ENCODE measurements at places on chromosomes 3 and 15. TPM values are rescaled to one million over a fixed set of nuclear protein-coding genes. Genes with fewer than 3 reads are reported as not detected.

Gene SEMA6D
- total RNA-seq: 45.3 TPM

- H3K4me1 ChIP-seq: peaks cover 28% of the 10 kb centered on the region
- DNase-seq: no peak
- H3K27ac ChIP-seq: peak overlapping the region; percentile 44
- no peaks in the 10 kb centered on the region for H3K36me3 ChIP-seq
Observed at GRCh38 chr3:71055257-71056001, 528.1 kb downstream of the FOXP1 start.

DNA sequence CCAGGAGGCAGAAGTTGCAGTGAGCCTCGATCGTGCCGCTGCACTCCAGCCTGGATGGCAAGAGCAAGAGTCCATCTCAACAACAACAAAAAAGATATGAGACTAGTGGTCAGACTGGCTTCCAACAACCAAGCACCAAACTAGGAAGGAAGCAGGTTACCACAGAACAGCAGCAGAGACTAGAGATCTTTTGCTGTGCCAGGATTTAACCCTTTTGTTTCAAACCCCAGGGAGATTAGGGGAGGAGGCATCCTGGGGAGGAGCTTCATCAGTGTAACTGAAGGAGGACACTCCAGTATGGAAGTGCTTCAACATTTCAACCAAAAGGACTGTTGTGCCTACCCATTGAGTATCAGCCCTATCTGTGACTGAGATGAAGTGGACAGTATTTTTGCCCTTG lies 240.3 kb downstream of the ZIC1 start:
- no peaks in the 10 kb centered on the region for H3K4me1 ChIP-seq
- no peak overlapping the region for H3K27ac ChIP-seq
- no peaks in the 10 kb centered on the region for H3K36me3 ChIP-seq

DNA sequence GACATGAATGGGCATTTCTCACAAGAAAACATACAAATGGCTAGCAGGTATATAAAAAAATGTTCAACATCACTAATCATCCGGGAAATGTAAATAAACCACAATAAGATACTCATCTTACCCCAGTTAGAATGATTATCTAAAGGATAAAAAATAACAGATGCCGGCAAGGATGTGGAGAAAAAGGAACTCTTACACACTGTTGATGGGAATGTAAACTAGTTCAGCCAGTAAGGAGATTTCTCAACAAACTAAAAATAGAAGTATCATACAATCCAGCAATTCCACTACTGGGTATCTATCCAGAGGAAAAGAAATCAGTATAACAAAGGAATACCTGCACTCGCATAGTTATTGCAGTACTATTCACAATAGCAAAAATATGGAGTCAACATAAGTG lies 124.2 kb downstream of the SATB1 start:
- no peaks in the 10 kb centered on the region for H3K36me3 ChIP-seq
- H3K27ac ChIP-seq: no peak overlapping the region
- no peak overlapping the region for H3K4me3 ChIP-seq
- H3K27me3 ChIP-seq: no peaks in the 10 kb centered on the region
- H3K4me1 ChIP-seq: no peaks in the 10 kb centered on the region
- DNase-seq: no peak

Gene C3orf22
- total RNA-seq: not detected

DNA sequence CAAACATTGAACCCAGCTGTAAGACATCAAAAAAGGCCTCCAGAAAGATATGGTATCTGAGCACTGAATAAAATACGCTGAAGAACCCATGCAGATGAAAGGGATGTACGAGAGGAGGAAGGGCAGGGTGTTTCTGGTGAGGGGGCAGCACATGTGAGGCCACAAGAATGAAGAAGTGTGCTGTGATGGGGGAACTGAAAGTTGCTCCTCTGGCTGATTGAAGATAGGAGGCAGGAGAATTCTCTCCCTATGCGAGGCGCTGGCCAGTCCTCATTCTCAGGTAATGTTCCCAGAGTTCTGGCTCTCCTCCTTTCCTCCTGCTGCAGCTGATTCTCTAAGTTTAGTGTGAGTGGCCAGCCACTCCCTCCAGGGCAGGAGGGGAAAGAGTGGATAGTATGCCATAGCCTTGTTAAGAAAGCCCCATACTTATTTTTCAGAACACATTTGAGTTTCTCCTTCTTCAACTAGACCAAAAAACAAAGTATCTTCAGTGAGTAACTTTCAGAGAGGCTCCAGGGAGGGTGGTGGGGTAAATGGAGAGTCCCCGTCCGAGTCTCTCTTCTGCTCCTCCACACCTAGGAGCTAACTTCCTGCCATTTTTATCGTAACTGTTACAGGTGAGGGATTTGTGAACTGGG lies 26.9 kb upstream of the MYO1E start:
- H3K27me3 ChIP-seq: no peaks in the 10 kb centered on the region
- H3K36me3 ChIP-seq: no peaks in the 10 kb centered on the region
- DNase-seq: no peak
- no peaks in the 10 kb centered on the region for H3K4me1 ChIP-seq

Gene KBTBD13
- 0.07 TPM for total RNA-seq

Gene TRIM59
- 1.6 TPM for total RNA-seq

DNA sequence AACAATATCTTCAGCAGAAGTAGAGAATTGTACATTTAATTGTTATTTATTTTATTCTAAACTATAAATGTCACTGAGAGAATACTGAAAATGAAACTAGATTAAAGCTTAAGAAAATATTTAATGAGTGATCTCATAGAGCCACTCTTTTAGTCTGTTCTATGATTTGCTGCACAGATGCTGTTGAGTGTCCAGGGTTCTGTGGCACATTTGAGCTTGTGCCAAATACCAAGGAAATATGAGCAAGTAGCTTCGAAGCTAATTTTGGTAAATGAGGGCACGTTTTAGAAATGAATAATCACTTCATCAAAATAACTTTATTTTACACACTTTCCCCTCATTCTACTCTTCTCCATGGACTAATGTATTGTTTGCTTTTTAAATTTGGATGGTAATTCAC lies 53.6 kb upstream of the THRB start:
- H3K27ac ChIP-seq: no peak overlapping the region
- H3K4me1 ChIP-seq: no peaks in the 10 kb centered on the region
- no peaks in the 10 kb centered on the region for H3K36me3 ChIP-seq
- no peaks in the 10 kb centered on the region for H3K27me3 ChIP-seq

Gene RARRES1
- total RNA-seq: 283 TPM

DNA sequence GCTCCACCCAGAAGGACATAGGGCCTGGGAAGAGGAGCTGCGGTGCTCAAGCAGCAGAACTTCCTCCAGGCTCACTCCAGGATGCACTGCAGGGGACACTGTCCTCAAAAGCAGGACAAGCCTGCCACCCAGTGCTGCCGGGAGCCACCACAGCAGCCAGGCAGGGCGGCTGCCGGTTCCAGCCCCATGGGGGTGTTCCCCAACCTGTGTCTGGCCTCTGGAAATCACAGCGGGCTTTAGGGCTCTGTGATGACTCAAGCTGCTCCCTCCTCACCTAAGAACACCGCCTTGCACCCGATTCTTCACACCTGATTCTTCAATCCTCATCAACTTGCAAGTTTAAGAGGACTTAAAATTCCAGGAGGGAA lies 71.9 kb upstream of the SLC6A11 start:
- H3K36me3 ChIP-seq: no peaks in the 10 kb centered on the region
- no peaks in the 10 kb centered on the region for H3K27me3 ChIP-seq
- no peak overlapping the region for H3K27ac ChIP-seq
- no peak for DNase-seq

GRCh38 chr15:98758224-98758623 lies 109.9 kb downstream of the IGF1R start:
- no peak overlapping the region for H3K4me3 ChIP-seq
- peaks cover 15% of the 10 kb centered on the region for H3K4me1 ChIP-seq
- H3K27ac ChIP-seq: no peak overlapping the region
- H3K27me3 ChIP-seq: no peaks in the 10 kb centered on the region

DNA sequence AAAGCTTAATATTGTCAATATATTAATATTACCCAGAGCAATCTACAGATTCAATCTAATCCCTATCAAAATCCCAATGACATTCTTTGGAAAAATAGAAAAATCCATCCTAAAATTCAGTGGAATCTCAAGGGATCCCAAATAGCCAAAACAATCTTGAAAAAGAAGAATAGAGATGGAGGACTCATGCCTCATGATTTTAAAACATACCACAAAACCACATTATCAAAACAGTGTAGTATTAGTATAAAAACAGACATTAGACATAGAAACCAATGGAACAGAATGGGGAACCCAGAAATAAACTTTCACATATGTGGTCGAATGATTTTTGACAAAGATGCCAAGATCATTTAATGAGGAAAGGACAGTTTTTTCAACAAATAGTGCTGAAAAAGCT lies 14.6 kb downstream of the NEK4 start:
- no peaks in the 10 kb centered on the region for H3K4me1 ChIP-seq
- H3K27ac ChIP-seq: no peak overlapping the region
- no peaks in the 10 kb centered on the region for H3K36me3 ChIP-seq
- H3K27me3 ChIP-seq: no peaks in the 10 kb centered on the region

GRCh38 chr3:139364549-139364948 lies 20.7 kb downstream of the MRPS22 start:
- no peak overlapping the region for H3K4me3 ChIP-seq
- no peaks in the 10 kb centered on the region for H3K36me3 ChIP-seq
- DNase-seq: no peak
- H3K27ac ChIP-seq: no peak overlapping the region
- H3K27me3 ChIP-seq: no peaks in the 10 kb centered on the region

DNA sequence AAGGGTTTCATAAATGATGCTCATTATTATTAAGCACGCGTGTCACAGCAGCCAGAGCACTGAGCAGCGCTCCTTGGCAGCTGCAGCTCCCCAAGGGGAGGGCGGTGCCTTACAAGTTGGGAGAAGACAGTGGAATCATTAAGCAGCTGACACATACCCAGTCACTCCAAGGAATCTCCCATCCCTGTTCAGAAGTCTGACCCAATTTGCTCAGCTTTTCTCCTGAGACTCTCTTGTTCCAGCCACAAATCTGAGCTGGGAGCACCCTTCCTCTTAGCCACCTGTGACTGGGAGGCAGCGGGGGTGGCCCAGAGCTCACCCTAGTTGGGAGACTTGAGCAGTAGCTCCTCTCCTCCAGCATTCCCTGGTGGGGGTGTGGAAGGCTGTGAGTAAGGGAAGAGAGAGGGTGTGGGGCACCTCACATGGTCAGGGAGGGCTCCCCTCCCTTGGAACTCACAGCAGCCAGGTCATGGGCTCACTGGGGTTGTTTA lies 64.3 kb downstream of the DUT start:
- no peaks in the 10 kb centered on the region for H3K27me3 ChIP-seq
- no peak overlapping the region for H3K27ac ChIP-seq
- H3K4me1 ChIP-seq: peaks cover 17% of the 10 kb centered on the region
- DNase-seq: no peak

- DNase-seq: no peak
- H3K4me3 ChIP-seq: no peak overlapping the region
- no peaks in the 10 kb centered on the region for H3K27me3 ChIP-seq
Observed at GRCh38 chr3:46012246-46012645, 15.0 kb downstream of the XCR1 start.

DNA sequence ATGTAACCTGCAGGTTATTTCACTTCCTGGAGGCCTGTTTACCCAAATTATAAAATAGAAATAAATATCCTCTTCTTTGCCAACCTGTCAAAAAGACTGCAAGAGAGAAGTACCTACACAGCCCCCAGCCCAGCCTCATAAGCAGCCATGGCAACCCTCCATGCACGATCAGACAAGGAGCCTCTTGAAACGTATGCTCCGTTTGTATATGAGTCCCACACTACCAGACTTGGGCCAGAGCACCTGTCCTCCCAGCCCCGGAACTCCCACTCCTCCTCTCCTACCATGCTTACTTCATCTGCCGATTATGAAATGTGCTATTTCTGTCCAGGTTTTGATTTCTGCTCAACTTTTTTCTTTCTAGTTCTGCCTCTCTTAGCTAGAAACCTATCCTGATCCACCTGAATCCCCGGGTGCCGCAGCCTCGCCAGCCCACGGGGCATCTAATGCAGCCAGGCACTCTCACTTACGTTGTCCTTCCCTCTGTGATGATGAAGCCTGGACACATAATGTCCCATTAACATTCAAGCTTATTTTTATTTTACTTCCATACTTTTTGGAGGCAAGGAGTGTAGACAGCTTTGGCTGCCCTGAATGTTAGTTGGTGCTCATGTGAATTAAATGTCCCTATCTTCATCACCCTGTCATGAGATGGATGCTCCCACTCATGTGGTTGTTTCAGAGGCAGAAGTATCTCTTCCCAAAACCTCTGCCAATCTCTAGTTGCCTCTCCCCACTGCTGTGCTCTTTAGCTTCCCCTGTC lies 73.8 kb downstream of the MB21D2 start:
- no peak for DNase-seq
- no peak overlapping the region for H3K4me3 ChIP-seq
- no peaks in the 10 kb centered on the region for H3K4me1 ChIP-seq
- H3K27me3 ChIP-seq: no peaks in the 10 kb centered on the region

Gene PPM1L
- total RNA-seq: 8.6 TPM

- no peaks in the 10 kb centered on the region for H3K36me3 ChIP-seq
- H3K27ac ChIP-seq: no peak overlapping the region
- H3K27me3 ChIP-seq: no peaks in the 10 kb centered on the region
- no peak overlapping the region for H3K4me3 ChIP-seq
- DNase-seq: no peak
Observed at GRCh38 chr3:98395101-98395500, 4.6 kb downstream of the OR5K3 start.

Gene CIDEC
- total RNA-seq: 3.0 TPM

DNA sequence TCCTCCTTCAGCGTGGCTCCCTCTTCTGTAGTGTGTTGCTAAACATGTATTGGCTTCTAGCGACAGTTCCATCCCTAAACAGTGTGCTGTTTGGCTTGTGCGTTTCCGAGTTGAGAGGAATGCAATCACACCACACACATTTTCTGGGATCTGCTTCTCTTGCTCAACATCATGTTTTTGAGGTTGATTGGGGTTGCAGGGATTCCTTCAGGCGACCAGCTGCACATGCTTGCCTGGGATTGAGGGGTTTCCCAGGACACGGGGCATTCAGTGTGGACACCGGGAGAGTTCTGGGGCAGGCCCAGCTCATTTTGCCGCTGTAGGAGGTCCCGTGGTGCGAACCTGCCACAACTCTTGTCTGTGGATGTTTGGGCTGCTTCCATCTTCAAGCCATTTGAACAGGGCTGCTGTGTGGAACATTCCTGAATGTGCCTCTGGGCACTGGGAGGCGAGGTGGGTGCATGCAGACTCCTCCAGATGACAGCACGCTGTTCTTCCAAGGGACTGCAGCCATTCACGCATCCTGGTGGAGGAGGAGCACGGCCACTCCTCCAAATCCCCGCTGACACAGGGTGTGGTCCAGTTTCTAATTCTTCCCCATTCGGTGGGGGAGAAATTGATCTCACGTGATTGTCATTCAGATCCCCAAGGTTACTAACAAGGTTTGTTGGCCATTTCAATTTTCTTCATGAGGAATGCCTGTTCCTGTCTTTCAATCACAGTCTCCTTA lies 82.8 kb downstream of the PLXNA1 start:
- no peak overlapping the region for H3K27ac ChIP-seq
- no peaks in the 10 kb centered on the region for H3K36me3 ChIP-seq
- H3K4me1 ChIP-seq: no peaks in the 10 kb centered on the region

Gene TM4SF18
- 2.6 TPM for total RNA-seq

DNA sequence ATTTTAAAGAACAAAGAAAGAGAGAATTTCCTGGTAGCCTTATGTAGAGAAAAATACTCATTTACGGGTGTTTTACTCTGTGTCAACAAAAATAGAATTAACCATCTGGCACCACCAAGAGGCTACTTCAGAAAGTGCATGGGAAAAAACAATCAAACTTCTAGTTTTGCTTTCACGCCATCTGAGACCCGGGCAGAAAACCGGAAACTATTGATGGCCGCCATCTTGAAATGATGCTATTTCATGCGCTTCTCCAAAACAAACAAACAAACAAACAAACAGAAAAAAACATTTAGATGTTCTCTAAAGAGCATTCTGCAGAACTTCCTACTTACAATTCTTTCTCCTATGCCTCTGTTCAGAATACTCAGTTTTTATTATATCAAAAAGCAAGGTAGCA lies 49.4 kb upstream of the SYNPR start:
- no peak overlapping the region for H3K4me3 ChIP-seq
- H3K27me3 ChIP-seq: no peaks in the 10 kb centered on the region
- no peak overlapping the region for H3K27ac ChIP-seq
- no peaks in the 10 kb centered on the region for H3K4me1 ChIP-seq
